ENCODE measurements at places on chromosomes 5 and 9.

- peak; percentile 10 for DNase-seq
Measured at GRCh38 chr9:93020771-93021670, 37.5 kb upstream of the SUSD3 start.

- DNase-seq, result no peak
Measured at GRCh38 chr9:86795047-86795442, 152.3 kb downstream of the GAS1 start.

DNA sequence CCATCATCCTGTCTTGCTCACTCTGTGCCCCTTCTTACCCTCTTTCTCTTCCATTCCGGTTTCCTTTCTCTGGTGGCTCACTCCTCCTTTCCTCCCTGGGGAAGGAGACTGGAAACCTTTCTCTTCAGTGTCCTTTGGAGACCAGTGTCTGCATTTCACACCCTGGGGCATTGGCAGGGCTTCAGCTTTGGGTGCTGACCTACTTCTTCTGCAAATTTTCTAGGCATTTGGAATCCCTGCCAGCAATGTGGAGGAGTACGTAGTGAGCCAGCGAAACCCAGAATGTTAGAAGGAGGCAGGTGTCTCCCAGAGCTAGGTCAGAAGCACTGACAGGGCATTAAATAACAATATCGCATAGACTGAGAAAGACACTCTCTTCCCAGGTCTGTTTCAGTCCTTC, 122.2 kb downstream of the SLC28A3 start:
- DNase-seq, result no peak

GRCh38 chr5:124746916-124747790, 714 bp upstream of the ZNF608 start:
- DNase-seq, result no peak

DNA sequence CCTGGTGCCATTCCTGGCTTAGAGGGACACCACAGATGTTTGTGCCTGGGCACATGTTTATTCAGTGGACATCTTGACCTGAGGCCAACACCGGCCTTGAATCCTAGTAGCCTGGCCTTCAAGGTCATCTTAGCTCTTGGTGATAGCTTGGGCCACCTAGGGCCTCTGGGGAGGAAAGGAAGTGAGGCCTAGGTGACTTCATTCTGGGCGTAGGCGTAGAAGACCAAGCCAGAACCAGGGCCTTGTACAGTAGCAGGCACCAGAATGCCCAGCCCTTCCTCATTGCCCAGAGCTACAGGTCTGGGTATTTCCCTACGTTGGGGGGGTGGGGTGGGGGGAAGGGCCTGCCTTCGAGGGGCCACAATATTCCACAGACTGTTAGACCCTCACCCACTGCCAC, 33.8 kb downstream of the WNK2 start:
- DNase-seq, result no peak

GRCh38 chr5:54700986-54701578, 183.5 kb downstream of the SNX18 start:
- no peak for DNase-seq

GRCh38 chr9:110308633-110309038, 29.0 kb downstream of the TXNDC8 start:
- DNase-seq, result no peak

GRCh38 chr9:12463641-12464040, 229.5 kb upstream of the TYRP1 start:
- no peak for DNase-seq

DNA sequence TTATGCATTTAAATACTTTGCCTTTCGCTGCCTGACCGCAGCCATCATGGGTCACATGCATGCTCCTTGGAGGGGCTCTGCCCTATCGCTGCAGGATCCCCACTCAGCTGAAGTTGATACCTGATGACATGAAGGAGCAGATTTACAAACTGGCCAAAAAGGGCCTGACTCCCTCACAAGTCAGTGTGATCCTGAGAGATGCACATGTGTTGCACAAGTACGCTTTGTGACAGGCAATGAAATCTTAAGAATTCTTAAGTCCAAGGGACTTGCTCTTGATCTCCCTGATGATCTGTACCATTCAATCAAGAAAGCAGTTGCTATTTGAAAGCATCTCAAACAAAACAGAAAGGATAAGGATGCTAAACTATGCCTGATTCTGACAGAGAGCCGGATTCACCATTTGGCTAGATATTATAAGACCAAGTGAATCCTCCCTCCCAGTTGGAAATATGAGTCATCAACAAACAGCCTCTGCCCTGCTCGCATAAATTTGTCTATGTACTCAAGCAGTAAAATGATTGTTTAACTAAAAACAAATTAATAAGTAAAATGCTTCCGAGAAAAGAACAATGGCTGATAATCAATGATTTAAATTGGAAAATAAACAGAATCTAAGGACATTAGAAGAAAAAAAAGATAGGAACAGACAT, 41.6 kb upstream of the PPP2CA start:
- DNase-seq, result no peak

DNA sequence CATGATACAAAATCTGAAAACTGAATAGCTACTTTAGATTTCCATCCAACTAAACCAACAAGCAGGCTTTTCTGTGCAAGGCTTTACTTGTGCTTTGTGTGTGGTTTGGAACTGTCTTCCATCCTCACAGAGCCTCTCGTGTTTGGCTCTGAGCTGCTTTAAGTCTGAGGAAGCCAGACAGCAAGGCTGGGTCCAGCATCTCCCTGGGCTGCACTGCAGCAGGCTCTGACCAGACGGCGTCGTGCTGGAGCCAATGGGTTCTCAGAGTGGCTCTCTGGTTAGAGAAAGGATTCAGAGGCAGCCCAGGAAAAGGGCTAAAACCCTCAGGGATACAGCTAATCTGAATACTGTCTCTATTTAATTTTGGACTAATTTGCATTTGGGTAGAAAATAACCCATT, 207.9 kb upstream of the EFNA5 start:
- DNase-seq, result no peak

DNA sequence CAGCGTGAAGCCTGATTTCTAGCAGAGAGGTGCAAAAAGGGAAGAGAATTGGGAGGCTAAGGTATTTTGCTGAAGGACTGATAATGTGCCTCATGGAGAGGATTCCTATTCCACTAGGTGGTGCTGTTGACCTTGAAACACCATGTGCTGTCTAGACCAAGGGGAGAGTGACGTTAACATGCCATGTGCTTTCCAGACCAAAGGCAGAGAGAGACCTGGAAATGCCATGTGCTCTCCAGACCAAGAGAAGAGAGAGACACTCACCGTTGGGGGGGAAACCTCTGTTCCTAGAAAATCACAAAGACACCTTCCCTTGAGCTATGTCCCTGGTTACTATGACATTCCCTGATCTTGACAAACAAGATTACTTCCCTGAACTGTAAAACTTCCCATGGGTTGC, 286.0 kb upstream of the TUSC1 start:
- DNase-seq, result no peak

- DNase-seq, result no peak
Measured at GRCh38 chr5:113205323-113205722, 228.7 kb downstream of the DCP2 start.

DNA sequence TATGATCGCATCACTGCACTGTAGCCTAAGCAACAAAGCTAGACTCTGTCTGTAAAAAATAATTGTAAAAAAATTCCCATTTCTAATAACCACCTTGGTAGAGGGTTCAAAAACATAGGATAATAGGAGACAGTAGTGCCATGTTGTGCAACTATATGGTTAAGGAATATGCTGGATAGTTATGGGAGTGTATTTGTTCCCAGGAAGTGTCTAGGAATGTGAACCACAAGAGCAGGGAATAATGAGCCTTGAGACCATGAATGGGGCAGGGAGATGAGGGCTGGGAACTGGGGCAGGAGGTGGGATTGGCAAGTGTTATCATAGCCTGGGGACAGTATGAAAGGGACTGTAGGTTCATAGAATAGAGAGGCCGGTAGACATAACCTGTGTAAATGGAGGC, 50.4 kb downstream of the RUSC2 start:
- no peak for DNase-seq

GRCh38 chr5:132777209-132778069, at the start of gene SEPTIN8:
TSS of gene SEPTIN8 (minus strand) at chr5:132777239. CDS start at chr5:132777137, 102 bp downstream.
- DNase-seq, result peak; percentile 34
